Cortex of kidney (tissue), 1 donor: ENCODE measurements at places on chromosomes 5 and 9.

DNA sequence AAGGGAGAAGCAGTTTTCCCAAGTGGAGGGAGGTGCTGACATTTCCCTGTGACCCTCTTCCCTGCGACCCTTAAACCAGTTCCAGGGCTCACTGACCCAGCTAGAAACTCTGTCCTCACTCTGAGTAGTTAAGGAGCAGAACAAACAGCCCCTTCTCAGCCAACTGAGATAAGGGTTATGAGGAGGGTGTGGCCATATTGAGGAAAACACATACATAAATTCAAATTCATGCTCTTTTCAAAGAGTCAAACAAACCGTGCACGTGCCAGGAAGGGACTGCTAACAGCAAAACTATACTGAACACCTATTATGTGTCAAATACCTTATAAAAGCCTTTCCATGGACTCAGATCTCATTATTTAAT, 4.9 kb upstream of the AKNA start:
- DNase-seq, result no peak

DNA sequence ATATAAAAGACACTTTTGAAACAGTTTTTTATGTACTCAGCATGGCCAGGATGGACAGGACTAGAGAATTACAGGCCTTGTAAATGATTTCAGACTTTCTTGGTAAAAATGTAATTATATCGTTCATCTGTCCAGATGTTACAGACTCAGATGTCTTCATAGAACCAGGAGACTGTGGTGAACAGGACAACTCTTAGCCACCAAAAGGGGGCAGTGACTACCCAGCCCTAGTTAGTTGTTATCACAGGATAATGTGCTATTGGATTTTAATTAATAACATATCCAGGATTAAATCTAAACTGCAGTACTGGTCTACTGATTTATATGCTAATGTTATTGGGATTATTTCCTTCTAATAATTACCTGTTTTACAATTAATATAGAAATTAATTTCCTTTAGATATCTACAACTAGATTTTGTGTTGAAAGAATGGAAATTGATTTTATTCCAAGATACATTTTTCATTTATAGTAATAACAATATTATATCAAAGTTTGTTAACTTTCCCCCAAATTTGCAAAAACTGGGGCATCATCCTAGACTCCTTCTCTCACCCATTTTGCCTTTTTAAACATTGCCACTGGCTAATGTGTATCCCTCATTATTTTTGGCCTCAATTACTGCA, 99.4 kb downstream of the MTREX start:
- no peak for DNase-seq

- DNase-seq, result no peak
Observed at GRCh38 chr5:176794509-176794908, 15.8 kb upstream of the UNC5A start.

GRCh38 chr5:35185518-35185917, 44.8 kb downstream of the PRLR start:
- no peak for DNase-seq

DNA sequence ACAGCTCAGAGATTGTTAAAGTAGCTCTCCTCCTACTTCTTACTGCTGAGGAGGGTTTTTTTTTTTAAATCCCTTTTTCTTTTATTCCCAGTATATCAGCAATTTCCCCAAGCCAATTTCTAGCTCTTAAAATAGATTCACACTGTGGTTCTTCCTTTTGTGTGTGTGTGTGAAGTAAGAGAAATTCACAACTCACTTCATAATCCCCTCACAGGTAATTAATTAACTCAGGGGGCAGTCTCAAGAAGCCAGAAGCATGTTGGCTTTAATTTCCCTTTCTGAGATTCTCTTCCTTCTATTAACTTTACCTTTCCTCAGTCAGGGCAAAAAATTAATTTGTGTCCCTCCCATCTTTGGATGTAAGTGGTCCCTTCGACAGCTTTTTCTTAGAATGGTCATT, 71.0 kb upstream of the HMHB1 start:
- no peak for DNase-seq

- DNase-seq, result no peak
Observed at GRCh38 chr9:83219924-83220438, 157.0 kb upstream of the RASEF start.

- no peak for DNase-seq
Observed at GRCh38 chr9:134451700-134452458, 125.6 kb downstream of the RXRA start.

DNA sequence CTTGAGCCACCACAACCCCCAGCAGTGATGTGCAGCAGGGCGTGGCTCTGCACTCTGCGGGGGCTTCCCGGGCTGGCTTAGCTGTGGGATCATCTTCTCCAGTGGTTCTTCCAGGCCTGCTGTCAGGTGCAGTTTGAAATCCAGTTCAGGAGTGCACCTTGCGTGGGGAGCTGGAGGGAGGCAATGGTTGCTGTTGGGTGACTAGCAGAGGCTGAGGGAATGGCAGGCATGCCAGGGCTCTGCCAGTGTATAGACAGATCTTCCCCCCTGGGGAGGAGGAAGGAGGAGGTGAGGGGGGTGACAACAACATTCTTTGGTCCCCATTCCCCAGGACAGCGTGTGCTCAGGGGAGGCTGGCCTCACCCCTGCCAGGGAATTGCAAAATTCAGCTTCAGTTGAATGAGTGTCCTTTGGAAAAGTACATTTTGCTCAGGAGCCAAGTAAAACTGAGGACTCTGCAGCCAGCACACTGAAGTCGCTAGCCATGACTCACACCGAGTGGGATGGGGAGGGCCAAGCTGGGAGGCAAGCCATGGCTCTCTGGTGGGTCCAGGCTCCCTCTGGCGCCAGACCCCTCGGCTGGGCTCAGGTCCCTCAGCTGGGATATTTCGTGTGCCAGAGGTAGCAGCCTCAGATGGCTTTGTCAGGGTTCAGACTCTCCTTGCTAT, 35.0 kb downstream of the ERGIC1 start:
- DNase-seq, result no peak

- DNase-seq, result no peak
Observed at GRCh38 chr5:136212252-136212721, 19.3 kb upstream of the SMIM32 start.

GRCh38 chr5:68347536-68347935, 132.0 kb downstream of the PIK3R1 start:
- no peak for DNase-seq
